ENCODE measurements at places on chromosomes 13 and 19.

DNA sequence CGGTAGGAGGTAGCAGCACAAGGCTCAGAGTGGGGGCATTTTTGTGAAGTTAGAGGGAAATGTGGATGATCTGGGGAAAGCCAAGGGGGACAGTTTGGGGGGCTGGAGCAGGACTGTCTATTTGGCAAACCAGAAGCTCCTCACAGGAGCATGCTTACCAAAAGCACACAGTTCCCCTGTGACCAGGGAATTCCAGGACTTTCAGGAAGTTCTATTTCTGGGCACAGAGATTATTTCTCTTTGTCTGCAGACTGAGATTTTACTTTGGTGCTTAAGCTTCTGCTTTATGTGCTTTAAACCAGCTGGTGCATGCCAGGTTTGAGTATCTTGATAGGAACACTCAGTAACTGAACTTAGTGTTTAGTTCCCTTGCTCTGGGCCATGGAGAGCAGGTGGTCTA, 525.3 kb downstream of the DIAPH3 start:
- DNase-seq, result no peak

DNA sequence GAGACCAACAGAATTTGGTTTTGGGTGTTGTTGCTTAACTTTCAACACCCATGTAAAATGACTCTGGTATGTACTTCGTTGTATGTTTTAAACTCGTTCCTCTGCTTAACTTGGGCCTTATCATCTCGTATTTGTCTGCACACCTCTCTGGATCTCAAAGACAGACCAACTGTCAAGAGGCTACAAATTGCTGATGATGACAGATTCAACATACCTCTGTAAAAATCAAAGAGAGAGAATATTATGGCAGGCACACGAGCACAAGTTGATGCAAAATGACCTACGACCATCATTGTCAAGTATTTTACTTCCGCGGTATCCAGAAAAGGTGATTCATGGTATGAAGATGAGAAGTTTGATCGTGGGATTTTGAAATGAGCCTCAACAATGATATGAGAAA, 132.1 kb upstream of the ARGLU1 start:
- DNase-seq, result no peak

- peak; percentile 55 for DNase-seq
These were observed 429.1 kb upstream of the ARGLU1 start for GRCh38 chr13:106996867-106997618.

DNA sequence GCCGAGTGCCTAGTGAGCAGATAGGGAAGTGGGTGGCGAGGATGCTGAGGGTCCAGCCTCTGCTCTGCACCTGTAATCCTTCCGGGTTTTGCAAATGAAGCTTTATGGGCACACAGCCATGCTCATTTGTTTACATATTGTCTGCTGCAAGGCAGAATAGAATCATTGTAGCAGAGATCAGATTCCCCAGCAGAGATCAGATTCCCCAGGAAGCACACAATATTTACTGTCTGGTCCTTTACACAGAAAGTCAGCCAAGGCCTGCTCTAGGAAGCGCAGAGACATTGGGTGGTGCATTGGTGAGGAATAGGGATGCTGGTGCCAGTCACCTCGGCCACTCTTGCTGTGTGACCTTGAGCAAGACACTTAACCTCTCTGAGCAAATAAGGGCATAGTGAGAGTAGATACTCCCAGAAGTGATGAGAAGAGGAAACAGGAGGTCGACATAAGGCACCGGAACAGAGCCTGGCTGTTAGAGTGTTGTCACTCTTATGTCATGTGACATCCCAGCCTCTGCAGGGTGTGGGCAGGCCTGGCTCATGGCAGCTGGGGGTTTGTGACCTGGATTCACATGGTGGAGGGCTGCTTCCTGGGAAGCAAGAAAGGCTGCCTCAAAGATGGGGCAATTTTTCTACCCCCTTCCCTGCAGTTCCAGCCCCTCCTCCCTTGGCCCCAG, 25.6 kb downstream of the CARM1 start:
- no peak for DNase-seq

Measured in fibroblast of upper back skin (primary cell).